ENCODE measurements at places on chromosomes 2 and 18.

- DNase-seq = no peak
These were observed 39.6 kb downstream of the CRACDL start for GRCh38 chr2:98896416-98896815.

DNA sequence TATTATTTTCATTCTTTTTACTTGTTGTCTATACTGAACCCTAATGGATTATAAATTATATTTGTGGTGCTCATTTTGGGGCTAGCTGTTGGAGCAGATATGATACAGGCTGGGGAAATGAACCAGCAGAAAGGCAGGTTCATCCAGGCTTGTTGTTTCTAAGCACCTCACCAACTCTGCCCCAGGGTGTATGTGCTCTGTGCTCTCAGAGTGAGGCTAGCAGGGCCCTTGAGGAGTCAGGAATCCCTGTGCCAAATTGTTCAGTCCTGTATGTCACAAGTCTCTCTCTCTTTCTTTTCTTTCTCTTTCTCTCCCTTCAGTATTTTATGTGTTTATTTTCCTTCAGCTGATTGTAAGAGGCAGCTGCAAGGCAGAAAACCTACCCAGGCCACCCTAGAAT is 181.1 kb upstream of the DPP10 start:
- no peak for DNase-seq

DNA sequence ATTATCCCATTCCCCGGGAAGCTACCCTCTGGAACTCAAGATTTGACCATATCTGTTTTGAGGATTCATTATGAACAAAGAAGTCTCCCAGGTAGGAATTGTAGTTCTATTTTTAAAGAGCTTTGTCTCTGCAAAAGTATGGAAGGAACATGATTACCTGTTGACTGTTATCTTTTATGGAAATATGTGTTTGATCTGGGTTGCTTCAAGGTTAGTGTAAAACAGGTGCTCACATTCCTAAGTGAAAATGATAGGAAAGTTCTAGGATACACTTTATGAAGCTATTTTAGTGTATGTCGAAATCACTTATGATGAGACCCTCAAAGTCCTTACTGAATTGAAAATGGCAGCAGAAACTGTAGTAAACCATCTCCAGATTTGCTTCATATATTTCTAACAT is 149.2 kb downstream of the PTRHD1 start:
- no peak for DNase-seq

DNA sequence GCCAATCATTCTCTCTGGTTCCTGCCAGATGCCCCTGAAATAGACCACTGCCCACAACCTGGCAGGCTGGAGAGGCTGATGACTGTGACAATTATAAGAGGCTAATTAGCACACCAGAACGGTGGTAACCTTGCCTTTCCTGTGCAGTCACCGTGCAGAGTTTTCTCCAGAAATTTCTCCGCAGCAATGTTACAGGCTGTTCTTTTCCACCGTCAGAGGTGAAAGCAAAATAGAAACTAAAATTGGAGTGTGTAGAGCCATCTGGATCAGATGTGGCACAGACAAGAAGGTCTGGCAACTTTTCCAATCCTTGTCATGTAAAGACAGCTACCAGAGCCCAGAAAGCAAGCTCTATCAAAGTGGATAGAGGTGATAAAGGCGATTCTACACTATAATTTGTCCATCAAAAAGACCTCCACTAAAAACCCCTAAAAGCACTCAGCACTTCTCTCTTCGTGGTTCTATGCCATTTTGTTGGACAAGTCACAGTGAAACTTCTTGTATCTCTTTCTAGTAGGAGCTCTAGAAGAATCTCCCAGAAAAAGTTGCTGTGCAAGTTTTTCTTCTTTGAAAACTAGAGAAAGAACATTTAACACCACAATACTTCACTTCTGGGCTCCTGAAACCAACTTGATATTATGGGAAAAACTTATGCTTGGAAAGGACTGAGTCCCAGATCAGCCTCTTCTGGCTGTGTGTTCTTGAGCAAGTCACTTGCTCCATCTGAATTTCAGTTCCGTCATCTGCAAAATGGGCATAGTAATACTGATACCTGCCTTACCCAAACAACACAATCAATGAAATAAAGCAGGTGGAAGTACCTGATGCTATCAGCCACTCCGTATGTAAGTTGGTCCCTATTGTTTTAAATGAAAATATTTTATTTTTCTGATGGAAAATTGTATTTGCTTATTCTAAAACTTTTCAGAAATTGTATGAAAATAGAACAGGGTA is 295.6 kb upstream of the DLGAP1 start:
- DNase-seq = no peak

DNA sequence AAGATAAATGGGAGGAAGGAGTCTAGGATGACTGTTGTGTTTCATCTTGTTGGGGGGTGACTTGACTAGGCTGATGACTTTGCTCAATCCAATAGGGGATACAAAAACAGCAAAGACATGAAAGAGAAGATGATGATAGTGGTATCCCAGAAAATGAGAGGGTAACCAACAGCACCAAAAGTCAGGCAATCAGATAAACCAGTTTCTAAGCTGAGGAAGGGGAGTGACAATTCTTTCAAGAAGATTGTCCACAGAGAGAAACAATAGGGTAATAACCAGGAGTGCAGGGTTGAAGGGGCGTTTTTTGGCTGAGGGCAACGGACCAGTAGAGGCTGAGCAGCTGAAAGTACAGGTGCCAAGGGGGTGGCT is 7.7 kb upstream of the KCMF1 start:
- no peak for DNase-seq

GRCh38 chr2:14572633-14573032 is 59.9 kb upstream of the LRATD1 start:
- DNase-seq = no peak

DNA sequence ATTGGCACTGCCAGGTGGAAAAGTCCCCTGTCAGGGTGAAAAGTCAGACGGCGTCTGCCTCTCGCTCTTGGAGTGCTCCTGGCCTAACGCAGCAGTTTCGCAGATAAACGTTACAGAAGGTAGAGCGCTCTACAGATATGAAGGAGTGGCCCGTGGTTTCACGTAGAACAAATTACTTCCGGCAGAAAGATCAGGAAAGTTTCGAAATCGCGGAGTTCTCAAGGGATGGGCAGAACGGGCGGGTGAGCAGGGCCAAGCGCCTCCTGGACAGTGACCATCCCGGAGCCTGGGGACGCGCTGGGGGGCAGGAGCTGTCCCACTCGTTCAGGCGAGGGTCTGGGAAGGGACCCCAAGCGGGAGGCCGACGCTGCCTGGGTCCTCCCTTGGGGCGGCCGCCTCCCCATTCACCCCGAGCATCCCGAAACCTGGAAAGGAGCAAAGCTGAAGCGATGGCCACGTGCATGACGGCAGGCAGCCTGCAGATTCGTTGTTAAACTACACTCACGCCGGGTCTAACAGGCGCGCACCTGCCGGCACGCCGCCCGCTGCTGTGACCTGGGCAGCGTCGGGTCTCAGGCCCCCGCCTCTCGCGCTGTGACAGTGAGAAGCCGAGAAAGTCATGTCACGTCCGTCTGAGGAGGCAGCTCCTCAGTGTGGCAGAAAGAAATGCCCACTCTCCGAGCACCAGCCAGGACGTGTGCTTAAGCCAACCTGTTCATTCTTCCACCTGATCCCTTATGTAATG is 122.9 kb upstream of the SALL3 start:
- no peak for DNase-seq

GRCh38 chr18:49728542-49728941 is 84.8 kb downstream of the ACAA2 start:
- peak; percentile 69 for DNase-seq

- no peak for DNase-seq
These were observed 419.4 kb downstream of the DCDC2C start for GRCh38 chr2:4122726-4123125.

- DNase-seq = no peak
These were observed 42.5 kb downstream of the GPC1 start for GRCh38 chr2:240477916-240478315.

DNA sequence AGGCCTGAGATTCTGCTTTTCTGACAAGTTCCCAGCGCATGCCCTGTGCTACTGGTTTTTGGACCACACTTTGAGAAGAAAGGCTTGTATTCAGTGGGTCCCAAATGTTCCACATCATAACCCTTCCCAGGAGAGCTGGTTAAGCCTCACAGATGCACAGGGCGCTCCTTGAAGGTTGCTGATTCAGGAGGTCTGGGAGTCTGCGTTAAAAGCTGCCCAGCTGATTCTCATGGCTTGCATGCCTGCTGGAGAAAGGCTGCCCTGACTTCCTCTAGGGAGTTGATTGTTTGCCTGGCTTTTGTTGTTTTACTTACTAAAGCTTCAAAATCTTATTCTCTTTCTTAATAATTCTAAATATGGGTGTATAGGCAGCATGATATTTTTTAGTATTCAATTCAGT is 20.7 kb downstream of the CRYGD start:
- DNase-seq = no peak

GRCh38 chr2:120861576-120862191 is 126.0 kb downstream of the GLI2 start:
- DNase-seq = no peak

- DNase-seq = no peak
These were observed 261.8 kb downstream of the ERBB4 start for GRCh38 chr2:212276813-212277212.

DNA sequence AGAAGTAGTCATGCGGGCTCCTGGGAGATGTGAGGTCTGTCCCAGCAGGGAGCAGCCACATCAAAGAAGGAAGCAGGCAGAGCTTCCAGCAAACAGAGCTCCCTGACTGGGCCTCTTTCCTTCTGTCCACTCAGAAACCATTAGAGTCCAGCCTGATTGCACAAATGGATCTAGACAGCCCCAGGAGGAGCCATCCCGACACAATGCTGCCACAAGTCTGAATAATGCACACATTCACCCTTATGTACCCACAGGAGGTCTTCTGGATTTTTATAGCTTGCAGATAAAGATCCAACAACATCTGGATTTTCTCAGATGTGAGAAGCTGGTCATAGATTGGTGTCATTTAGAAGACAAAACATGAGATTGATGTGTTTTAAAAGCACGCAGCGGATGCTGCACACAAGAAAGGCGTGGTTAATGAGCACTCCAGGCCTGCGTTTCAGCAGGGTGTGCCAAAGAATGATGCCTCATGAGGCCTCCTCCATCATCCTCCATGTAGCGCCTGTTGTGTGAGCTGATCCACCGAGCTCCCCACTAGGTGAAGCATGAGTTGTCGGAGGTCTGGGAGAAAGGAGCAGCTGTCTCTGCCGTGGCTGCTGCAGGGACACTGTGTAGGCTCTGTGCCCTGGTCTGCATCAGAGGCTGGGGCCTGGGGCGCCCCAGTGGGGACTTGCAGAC is 60.6 kb downstream of the MTCL1 start:
- DNase-seq = no peak

- DNase-seq = peak; percentile 60
These were observed 158.6 kb downstream of the PIK3C3 start for GRCh38 chr18:42113529-42114191.

- peak; percentile 39 for DNase-seq
These were observed 52.9 kb upstream of the NABP1 start for GRCh38 chr2:191625016-191625415.

GRCh38 chr2:129758784-129759471 is 220.5 kb upstream of the RAB6C start:
- DNase-seq = no peak

DNA sequence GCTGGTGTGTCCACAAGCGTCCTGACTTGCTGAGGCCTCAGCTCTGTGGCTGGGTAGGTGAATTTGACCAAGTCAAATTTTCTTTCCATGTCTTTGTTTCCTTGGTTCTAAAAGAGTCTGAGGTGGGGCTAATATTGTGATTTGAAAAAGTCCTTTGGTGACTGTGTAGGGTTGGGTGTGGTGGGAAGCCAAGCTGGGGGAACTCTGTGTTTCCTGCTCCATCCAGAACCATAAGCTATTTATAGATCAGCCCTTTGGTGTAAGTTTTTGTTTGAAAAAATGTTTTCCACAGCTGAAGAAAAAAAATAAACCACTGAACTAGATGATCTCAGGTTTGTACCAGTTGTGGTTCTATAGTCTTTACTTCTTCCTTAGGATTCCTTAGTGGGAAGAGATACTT is 462.7 kb downstream of the TGIF1 start:
- no peak for DNase-seq

GRCh38 chr2:100981011-100981410 is 21.1 kb upstream of the RPL31 start:
- DNase-seq = no peak

DNA sequence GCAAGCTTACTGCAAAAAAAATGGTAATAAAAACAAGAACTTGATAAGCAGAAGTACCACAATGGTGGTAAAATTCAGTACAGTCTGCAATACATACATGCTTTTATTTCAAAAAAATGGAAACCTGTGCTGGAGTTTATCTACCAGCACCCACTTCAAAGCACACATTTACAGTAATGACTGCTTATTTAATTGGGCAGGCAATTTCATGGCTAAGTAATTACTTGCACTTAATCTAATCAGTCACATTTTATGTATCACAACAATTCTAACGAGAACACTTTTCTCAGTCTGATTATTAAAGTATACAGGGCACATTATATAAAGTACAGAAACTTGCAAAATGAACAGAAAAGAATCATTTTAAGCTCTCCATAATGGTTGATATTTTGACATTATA is 5.2 kb downstream of the APCDD1 start:
- no peak for DNase-seq

DNA sequence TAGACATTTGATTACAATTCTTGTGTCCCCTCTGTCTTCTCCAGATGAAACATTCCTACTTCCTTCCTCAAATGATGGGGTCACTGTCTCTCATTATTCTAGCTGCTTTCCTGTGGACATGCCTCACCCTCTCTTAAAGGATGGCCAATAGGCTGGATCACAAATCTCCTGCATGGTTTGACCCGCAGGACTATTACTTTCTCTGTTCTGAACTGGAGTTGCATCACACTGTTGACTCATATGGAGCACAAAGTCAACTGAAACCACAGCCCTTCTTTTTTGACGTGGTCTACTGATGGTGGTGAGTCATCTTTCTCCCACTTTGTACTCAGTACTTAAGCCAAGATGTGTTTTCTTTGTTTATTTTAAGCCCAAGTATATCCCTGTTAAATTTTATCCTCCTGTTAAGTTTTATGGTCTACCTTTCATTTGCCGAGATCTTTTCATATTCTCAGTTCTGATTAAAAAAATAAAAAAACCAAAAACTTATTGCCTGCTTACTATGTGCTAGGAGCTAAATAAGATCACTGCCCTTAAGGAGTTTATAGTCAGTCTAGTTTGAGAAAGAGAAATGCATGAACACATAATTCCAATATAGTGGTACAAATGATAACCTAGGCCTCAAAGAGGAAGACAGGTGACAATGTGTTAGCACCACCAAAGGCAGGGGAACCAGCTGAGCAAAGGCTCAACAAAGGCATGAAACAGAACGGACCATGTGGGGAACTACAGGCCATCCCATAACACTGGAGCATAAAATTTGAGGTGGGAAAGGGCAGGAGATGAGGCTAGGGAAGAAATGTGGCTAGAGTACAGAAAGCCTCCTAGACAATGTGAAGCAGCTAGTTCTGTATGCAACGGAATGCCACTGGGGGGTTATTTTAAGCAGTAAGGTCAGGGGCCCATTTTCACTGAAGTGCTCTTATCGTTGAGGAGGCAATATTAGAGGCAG is 67.6 kb upstream of the ZFP36L2 start:
- peak; percentile 99 for DNase-seq

GRCh38 chr2:17762451-17762850 is 8.5 kb downstream of the GEN1 start:
- DNase-seq = no peak

Data from cardiac fibroblast (primary cell).